Amniotic stem cell (primary cell): ENCODE measurements at places on chromosomes 5 and 9.

- no peak for DNase-seq
Measured at GRCh38 chr5:15009420-15009819, 137.8 kb upstream of the ANKH start.

DNA sequence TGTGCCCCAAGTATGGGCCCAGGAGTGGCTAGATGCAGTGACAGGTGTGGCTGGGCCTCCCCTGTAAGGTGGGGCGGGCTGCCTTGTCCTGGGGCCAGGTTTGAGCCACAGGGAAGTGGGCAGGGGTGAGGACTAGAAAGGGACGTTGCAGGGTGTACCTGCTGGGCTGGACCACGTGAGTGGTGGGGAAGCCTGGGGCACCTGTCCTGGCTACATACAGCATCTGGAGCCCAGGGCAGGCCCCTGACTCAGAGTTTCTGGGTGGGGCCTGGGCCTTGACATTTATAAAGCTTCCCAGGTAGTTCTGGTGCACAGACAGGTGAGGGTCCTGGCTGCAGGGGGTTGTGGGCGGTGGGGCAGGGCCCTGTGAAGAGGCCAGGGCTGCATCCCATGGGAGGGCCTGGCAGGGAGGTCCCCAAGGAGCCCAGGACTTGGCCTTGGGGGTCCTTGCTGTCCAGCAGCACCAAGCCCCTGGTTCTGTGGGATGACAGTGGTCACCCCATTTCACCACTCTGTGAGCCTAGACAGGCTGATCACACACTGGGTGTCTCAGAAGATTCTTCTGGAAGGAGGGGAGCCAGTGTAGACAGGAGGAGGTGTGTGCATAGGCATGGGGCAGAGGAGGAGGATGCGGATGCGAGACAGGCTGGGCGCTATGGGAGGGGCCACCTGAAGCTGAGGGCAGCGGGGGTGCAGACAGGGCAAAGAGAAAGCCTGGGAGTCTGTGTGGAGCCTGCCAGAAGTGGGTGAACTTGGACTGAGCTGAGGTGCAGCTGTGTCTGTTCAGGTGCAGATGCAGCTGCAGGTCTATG is 94.0 kb downstream of the PHF2 start:
- DNase-seq = no peak

DNA sequence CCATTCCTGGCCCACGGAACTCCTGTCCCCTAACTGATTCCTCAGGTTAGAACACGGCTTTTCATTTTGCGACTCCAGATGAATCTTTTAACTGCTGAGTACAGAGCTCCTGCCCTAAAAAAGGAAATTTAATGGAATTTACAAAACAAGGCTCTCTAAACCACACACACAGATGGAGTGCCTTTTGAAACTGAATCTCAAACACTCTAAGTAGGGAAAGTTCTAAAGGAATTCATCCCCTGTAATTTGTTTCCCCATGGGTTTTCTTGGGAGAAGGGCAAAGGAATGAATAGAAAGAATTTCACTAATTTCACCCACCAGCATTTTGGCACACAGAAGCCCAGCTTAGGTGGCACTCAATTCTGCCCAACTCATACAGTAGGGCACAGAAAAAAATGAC is 106.5 kb downstream of the THBS4 start:
- DNase-seq = no peak

- no peak for DNase-seq
Measured at GRCh38 chr5:53378590-53379247, 101.7 kb upstream of the FST start.

- DNase-seq = peak; percentile 38
Measured at GRCh38 chr5:57724836-57725235, 242.2 kb upstream of the ACTBL2 start.
